ENCODE measurements at places on chromosomes 7 and 10. TPM values are rescaled to one million over a fixed set of nuclear protein-coding genes. Genes with fewer than 3 reads are reported as not detected.

GRCh38 chr10:15658069-15658702 is 61.5 kb downstream of the ITGA8 start:
- no peaks in the 10 kb centered on the region for H3K36me3 ChIP-seq
- no peak overlapping the region for H3K4me3 ChIP-seq
- no peak overlapping the region for H3K27ac ChIP-seq
- no peak for DNase-seq
- no peaks in the 10 kb centered on the region for H3K4me1 ChIP-seq
- no peaks in the 10 kb centered on the region for H3K27me3 ChIP-seq

GRCh38 chr10:30503700-30504266 is 69.8 kb downstream of the MAP3K8 start:
- no peak overlapping the region for H3K27ac ChIP-seq
- no peak for DNase-seq
- H3K36me3 ChIP-seq = no peaks in the 10 kb centered on the region
- H3K4me1 ChIP-seq = peaks cover 16% of the 10 kb centered on the region
- no peak overlapping the region for H3K4me3 ChIP-seq

- H3K4me1 ChIP-seq = no peaks in the 10 kb centered on the region
- H3K27me3 ChIP-seq = no peaks in the 10 kb centered on the region
- no peaks in the 10 kb centered on the region for H3K36me3 ChIP-seq
- H3K4me3 ChIP-seq = no peak overlapping the region
Measured at GRCh38 chr10:5828725-5829124, 15.5 kb upstream of the GDI2 start.

DNA sequence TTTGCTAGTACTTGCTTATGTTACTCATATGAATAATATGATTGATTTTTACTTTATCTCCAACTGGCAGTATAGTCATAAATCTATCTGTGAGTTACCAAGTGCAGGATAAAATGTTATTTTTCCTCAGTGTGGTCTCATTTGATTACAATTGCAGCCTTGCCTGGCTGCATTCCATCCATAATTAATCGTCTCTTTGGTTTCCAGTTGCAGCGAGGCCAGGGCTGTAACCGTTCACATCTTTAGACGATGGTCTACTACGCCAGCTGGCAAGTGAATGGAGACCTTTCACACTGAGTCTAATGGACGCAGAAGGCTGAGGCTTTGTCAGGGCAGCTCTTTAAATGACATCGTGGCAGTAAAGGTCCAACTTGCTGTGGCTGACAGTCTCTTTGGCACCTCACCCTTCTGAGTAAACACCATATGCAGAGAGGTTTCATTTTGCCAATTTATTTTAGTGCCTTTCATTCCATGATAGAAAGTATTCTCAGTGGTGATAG is 84.0 kb downstream of the ARL4A start:
- peak overlapping the region; percentile 8 for H3K4me3 ChIP-seq
- DNase-seq = no peak
- H3K4me1 ChIP-seq = peaks cover 30% of the 10 kb centered on the region
- H3K27me3 ChIP-seq = no peaks in the 10 kb centered on the region

CFAP43 gene
- not detected for total RNA-seq

BHLHA15 gene
- total RNA-seq = not detected

VSTM4 gene
- total RNA-seq = 21.4 TPM

GPR146 gene
- 24.0 TPM for total RNA-seq

Measured in esophagus muscularis mucosa (tissue), 4 donors.